A673 (cell line): ENCODE measurements at places on chromosomes 12 and 14.

DNA sequence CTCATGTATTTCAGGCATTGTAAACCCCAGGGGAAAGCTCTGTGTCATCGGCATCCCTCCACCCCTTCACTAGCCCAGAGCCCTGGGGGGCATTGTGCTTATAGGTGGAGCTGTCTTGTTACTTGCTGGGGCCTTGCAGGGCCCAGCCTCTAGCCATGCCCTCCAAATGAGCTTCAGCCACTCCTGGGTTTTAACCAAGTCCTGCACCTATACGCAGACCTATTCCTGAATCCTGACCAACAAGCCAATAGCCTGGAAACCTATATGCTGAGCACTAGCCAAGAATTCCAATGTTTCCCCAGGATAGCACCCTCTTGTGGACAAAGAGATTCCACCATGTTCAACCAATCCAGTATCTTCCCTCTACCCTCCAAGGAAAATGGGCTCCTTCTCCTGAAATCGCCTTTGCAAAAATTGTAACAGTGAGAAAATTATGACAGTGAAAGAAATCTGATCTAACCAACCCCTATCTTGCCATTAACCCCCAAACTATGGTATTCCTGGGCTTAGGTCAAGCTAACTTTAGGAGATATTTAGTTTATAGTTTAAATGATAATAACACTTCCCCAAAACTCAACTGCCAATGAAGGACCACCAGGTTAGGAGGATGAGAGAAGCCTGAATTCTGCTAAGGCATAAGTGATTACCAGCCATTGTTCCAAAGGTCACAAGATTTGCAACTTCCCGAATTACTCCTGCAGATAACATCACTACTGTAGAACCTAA lies 55.5 kb downstream of the TTC7B start:
- peak; percentile 70 for DNase-seq

GRCh38 chr12:8991371-8992345 lies 2.3 kb downstream of the KLRG1 start:
- DNase-seq = no peak

DNA sequence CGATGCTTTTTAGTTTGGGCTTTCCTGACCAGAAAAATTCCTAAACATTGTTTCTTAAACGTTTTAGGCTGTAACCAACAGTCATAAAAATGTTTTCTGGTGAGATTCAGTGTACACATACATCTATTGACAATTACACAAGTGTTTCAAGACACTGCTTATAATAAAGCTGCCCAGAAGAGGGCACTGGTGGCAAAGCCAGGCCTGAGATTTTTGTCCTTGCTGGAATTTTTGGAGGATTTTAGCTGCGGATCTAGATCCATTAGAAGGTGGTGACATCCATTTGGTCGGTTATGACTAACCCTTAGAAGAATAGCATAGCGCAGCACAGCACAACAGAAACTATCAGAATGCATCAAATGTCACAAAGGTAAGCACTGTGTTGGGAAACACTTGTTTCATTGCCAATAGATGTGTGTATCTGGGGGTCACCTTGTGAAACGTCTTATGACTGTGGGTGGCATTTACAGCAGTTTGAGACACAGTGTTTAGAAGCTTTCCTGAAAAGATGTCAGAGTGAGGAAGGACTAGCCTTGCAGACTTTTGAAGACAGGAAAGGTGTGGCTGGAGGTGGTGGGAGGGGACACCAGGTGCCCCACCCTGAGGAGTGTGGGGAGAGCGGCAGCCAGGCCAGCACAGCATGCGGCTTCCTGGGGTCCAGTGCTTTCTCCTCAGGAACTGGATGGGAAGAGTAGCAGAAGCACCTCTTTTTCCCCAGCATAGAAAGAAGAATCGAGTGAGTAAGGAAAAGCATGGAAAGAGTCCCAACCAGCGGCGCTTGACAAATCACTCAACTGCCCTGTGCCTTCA lies 54.7 kb upstream of the FKBP4 start:
- DNase-seq = peak; percentile 57

DNA sequence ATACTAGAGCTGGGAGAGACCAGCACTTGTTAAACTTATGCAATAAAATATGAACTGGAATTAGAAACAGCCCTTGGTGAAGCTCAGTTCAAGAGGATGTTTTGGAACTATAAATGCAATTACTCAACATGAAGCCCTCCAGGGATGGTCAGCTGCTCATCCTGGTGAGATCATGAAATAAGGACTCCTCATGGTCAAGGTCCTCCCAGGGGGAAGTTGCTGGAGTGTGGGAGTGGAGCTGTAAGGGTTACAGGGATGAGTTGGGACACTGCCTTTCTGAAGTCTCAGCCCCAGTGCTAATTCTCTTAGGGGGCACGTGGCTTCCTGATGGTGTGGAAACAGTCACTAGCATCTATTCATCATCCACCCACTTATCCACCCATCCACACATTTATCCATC lies 301.7 kb upstream of the SFSWAP start:
- no peak for DNase-seq

DNA sequence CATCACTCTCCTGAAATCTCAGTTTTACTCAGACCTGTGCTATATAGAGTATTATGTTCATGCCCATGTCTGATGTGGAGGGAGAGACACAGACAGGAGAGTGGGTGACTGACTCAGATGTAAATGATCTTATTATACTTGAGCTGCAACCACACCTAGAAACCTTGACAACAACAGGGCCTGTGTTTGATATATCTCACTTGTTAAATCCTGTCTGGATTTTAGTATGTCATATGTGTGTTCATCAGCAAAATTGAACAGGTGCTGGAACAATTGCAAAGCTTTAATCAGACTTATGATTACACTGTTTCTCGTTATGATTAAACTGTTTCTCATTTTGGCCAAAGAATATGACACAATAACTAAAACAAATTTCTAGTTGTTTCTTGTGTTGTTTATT lies 37.7 kb downstream of the DIP2B start:
- DNase-seq = no peak

GRCh38 chr12:75819512-75819911 lies 212.1 kb downstream of the PHLDA1 start:
- DNase-seq = no peak

- no peak for DNase-seq
Measured at GRCh38 chr12:89260841-89261637, 91.3 kb downstream of the DUSP6 start.

GRCh38 chr14:59247801-59248584 lies 59.5 kb downstream of the DAAM1 start:
- no peak for DNase-seq

DNA sequence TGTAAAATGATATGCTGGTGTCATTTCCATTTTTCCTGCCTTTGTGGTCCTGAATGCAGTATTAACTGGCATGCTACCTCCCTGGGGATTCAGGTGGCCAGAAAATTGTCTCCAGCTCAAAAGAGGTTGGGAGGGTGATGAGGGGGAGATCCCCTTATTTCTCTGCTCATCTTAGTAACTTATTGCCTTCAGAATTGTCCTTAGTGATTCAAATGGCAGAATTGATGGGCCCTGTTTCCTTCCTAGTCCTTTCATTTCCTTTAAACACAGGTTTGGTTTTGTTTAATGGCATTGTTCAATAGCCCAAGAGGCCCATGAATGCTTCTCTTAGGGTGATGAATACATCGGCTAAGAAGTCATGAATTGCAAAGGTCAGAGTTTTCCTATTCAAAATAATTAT lies 207.0 kb downstream of the SLC41A2 start:
- DNase-seq = no peak

DNA sequence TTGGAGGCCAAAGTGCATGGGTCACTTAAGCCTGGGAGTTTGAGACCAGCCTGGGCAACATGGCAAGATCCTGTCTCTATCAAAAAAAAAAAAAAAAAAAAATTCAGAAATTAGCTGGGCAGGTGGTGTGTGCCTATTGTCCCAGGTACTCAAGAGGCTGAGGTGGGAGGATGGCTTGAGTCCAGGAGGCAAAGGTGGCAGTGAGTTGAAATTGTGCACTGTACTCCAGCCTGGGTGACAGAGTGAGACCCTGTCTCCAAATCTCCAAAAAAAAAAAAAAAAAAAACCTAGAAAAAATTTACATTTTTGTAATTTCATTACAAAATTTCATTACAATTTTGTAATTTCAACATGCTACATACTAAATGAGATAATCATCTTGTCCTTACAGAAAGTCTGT lies 42.7 kb downstream of the SYNE2 start:
- DNase-seq = no peak

GRCh38 chr14:104223101-104224041 lies 85.0 kb downstream of the KIF26A start:
- peak; percentile 78 for DNase-seq

- no peak for DNase-seq
Measured at GRCh38 chr14:97158102-97158501, 360.9 kb downstream of the VRK1 start.
